ENCODE measurements at places on chromosomes 12 and 14.
A peak's percentile ranks its signal among the peaks of the same experiment; 100 is the strongest.

GRCh38 chr12:75944097-75944904 lies 87.3 kb downstream of the PHLDA1 start:
- DNase-seq: peak; percentile 98

GRCh38 chr12:116673681-116674111 lies 64.2 kb downstream of the SPRING1 start:
- DNase-seq: no peak

DNA sequence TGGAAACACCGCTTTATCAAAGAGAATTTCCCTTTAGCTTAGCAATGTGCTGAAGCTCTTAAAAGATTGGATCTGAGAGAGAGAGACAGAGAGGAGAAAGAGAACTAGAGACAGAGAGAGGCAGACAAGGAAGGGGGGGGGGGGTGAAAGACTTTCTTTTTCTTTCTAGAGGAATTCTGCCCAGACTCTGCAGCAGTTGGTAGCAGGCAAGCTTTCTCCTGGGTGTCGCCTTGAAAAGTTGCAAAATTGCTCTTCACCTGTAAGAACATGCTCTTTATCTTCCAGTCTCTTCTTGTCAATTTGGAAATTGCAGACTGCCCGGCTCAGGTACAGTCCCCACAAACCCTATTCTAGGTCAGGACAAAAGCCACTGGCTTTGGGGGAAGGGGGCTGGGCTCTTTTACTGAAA lies 2.9 kb upstream of the OTX2 start:
- no peak for DNase-seq

DNA sequence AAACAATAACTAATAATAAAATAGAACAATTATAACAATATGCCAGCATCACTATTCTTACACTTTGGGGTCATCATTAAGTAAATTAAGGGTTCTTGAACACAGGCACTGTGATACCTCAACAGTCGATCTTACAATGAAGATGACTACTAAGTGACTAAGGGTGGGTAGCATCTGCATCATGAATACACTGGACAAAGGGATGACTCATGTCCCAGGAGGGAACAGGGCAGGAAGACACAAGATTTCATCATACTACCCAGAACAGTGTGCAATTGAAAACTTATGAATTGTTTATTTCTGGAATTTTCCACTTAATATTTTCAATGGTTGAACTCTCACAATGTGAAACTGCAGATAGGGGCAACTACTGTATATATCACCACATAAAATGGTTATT lies 19.7 kb downstream of the TSPAN19 start:
- DNase-seq: peak; percentile 86

GRCh38 chr14:93939304-93940229 lies 12.4 kb downstream of the FAM181A start:
- DNase-seq: peak; percentile 79

DNA sequence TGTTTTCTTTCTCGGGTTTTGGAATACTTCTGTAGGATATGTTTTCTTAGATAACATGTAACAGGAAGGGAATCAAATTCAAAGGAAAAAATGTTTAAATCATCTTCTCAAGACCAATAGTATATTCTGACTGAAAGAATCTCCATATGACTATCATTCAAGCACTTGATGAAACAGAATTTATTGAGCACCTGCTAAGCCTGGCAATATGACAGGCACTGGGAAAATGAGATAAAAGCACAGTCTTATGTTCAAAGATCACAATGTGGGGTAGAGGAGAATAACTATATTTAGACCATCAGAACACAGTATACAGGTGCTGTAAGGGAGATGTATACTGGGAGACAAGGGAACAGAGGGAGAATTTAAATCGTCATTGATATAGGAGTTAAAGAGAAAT lies 19.1 kb upstream of the TMEM30B start:
- DNase-seq: no peak

DNA sequence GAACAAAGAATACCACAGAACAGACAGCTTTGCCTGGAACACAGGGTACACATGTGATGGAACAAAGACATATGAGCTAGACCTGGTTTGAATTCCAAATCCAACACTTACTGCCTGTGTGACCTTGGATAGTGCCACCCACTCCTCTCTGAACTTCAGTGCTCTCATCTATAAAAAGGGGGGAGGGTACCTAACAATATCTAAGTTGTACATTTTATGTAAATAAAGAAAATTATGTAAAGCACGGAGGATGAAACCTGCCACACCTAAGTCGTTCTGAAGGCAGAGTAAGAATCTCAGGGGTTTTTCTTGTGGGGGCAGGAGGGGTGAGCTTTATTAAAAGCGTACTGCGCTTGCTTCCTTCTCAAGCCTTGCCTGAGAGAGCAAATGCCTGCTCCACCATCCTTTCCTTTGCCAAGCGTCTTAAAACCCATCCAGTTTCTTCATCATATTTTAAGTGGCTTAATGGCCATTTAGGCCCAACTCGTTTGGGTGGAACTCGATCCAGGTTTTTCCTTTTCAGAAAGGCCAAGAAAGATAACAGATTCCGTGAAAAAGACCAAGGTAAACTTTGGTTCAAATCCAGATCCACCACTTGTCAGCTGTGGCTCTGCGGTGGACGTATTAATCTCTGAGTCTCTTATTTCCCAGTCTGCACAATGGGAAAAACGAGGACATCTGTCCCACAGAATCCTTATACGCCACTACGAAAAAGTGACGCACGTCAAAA lies 946 bp downstream of the DDX24 start:
- no peak for DNase-seq

DNA sequence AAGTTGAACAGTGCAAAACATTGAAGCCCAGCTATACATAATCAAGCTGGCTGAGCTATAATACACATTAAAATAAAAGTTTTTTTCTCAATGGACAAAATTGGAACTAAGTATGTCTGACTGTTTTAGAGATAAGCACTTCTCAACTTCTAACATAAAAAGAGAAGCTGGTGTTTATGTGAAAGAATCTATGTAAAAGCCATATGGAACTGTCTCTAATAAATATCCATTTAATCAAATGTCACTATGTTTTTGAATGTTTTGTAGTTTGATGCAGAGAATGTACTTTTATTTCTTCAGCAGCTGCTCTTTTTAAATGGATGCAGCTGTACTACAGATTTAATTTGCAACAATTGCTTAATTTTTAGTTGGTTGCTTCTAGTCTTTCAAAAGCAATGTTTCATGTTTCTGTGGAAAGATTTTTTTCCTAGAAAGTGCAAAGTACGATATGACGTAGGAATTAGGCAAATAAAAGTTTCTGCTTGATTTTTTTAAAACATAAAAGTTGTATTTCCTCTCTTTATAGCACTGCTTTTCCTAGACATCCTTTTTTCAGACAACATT lies 114.2 kb downstream of the PDE3A start:
- DNase-seq: no peak

DNA sequence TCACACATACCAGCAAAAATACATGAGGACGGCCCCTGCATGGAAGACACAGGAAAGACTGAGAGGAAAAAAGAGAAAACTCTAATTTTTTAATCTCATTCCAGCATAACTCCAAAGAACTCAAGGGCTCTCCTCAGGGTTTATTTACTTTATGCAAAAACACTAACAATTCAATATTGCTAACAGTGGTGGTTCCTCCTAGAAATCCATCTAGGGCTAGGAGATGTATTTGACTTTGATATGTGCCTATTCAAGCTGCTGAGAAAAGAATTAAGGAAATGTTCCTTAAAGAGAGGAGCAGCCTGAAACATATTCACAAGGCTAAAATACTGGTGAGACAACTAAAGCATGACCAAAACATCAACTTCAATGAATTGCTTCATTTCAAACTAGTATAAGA lies 57.0 kb downstream of the SLC25A21 start:
- DNase-seq: no peak

GRCh38 chr12:110466791-110467190 lies 1.3 kb downstream of the GPN3 start:
- DNase-seq: no peak

- no peak for DNase-seq
Observed at GRCh38 chr12:11891346-11891745, 179.4 kb upstream of the BCL2L14 start.

- DNase-seq: no peak
Observed at GRCh38 chr12:105575235-105575634, 244.7 kb downstream of the C12orf75 start.

GRCh38 chr14:101062601-101063000 lies 159.1 kb upstream of the RTL1 start:
- DNase-seq: no peak

- DNase-seq: peak; percentile 19
Observed at GRCh38 chr12:67893022-67893580, 96.1 kb upstream of the IFNG-AS1 start.

DNA sequence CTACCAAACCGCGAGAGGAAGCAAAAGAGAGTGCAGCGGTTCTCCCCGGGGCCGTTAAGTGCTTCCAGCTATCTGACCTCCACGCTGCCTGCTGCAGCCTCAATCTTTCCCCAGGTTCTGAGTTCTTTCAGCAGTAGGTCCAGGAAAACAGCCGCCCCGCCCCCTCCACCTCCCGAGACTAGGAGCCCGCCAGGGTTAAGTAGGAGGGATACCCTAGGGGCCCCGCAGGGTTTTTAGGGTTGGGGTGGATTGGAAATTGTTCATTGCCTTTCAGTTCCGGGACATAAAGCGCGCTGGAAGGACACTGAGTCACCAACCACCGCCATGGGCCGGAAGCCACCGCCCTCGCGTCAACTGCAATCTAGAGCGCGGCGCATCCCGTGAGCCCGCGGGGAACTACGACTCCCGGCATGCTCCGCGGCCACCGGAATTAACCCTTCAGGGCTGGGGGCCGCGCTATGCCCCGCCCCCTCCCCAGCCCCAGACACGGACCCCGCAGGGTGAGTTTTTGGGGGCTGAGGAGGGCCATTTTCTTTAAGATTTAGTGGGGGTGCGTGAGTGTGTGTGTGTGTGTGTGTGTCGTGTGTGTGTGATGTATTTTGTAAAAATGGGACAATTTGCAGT lies at the start of gene MYL6B:
Gene MYL6B (plus strand): TSS at position 456 of the 624 bp plus-strand sequence. CDS start 1,332 bp downstream, outside the sequence.
- DNase-seq: peak; percentile 94

DNA sequence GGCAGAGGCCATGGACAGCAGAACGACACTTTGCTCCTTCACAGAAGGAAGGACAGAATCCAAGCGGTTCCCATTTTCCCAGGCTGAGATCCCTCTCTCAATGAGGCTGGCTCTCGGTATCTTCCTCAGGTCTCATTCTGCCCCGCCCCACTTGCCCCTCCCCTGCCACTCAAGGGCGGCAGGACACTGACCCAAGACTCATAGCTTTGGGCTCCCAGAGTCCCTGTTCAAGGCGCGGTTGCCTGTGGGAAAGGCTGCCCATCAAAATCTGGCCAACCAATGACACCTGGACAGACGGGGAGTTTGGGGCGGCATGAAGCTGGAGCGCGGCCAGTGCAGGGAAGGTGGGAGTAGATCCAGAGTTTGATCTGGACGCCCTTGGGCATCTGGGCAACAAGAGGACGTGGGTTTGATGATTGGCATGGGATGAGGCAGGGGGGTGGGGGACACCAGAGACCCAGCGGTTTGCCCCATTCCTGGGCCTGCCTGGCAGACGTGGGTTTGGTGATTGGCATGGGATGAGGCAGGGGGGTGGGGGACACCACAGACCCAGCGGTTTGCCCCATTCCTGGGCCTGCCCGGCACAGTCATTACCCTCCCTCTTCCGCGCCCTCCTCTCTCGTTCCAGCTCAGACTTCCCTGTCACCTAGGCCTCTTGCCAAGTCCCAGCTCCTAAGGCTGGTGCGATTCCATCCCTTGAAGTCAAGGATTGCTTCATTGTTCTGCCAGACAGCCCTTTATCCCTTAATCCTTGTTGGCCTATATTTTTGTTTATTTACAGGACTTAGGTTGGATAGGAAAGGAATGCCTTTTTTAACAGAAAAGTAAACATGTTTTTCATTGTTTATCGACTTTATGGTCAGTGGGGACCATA lies 92.1 kb downstream of the NINJ2 start:
- DNase-seq: peak; percentile 62

- DNase-seq: no peak
Observed at GRCh38 chr12:108833757-108834472, 23.5 kb downstream of the SSH1 start.

GRCh38 chr14:88225721-88226120 lies 97.3 kb downstream of the KCNK10 start:
- no peak for DNase-seq

DNA sequence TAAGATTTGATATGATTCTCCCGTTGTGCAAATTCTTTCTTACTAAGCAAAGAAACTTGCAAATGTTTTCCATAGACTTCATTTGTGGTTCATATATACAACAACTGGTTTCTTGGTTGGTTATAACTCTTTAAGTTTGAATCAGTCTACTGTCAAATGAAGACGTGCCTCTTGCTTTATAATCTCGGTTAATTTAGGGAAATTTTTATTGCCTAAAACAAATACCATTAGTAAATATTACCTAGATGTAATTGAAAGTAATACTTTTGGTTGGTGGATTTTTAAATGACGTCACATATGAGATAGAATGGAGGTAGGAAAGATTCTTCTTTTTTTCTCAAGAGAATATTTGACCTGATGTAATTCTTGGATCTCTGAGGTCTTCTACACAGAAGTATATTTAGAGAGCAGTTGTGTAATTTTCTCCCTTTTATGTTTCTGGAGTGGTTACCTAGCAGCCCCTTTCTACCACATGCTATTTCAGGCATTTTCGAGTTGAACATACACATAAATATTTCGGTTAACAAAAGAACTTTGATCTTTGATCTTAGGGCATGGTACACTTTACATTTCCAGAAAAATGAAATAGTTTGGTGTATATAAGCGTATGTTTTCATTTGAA lies 1.7 kb downstream of the ATF7IP start:
- DNase-seq: peak; percentile 47

GRCh38 chr12:39990122-39991101 lies 115.5 kb downstream of the SLC2A13 start:
- DNase-seq: peak; percentile 41

Measured in kidney tubule cell (primary cell).